Neural crest cell (in vitro differentiated cells): ENCODE measurements at places on chromosomes 13 and 19. TPM values are rescaled to one million over a fixed set of nuclear protein-coding genes. Genes with fewer than 3 reads are reported as not detected.
A peak's percentile ranks its signal among the peaks of the same experiment; 100 is the strongest.

GRCh38 chr13:95865080-95865615 lies 188.1 kb downstream of the UGGT2 start:
- no peaks in the 10 kb centered on the region for H3K4me1 ChIP-seq
- H3K4me3 ChIP-seq: no peak overlapping the region
- H3K27ac ChIP-seq: no peak overlapping the region
- peaks cover 27% of the 10 kb centered on the region for H3K36me3 ChIP-seq
- no peak for DNase-seq

DNA sequence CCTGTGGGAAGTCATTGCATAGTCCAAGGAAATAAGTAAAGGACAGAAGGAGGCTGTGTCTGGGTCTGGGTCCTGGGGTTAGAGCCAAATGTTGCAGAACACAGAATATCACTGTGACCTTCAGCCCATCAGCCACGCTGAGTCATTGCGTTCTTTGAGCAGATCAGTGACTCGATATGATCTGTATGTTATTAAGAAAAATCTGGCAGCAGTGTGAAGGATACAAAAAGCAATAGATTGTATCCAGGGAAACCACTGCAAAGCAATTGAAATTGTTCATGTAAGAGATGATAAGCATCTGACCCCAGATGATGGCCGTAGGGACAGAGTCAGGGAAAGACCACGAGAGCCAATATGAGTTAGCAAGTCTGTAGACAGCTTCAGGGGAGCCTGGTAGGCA lies 1575.1 kb upstream of the SLC10A2 start:
- H3K36me3 ChIP-seq: no peaks in the 10 kb centered on the region
- DNase-seq: no peak
- H3K4me3 ChIP-seq: no peak overlapping the region
- H3K27me3 ChIP-seq: no peaks in the 10 kb centered on the region
- no peak overlapping the region for H3K27ac ChIP-seq

GRCh38 chr19:46886546-46887239 lies 25.9 kb downstream of the ARHGAP35 start:
- DNase-seq: no peak
- H3K4me3 ChIP-seq: no peak overlapping the region
- H3K27ac ChIP-seq: no peak overlapping the region
- H3K4me1 ChIP-seq: peaks cover 29% of the 10 kb centered on the region
- H3K27me3 ChIP-seq: no peaks in the 10 kb centered on the region
- H3K36me3 ChIP-seq: no peaks in the 10 kb centered on the region

DNA sequence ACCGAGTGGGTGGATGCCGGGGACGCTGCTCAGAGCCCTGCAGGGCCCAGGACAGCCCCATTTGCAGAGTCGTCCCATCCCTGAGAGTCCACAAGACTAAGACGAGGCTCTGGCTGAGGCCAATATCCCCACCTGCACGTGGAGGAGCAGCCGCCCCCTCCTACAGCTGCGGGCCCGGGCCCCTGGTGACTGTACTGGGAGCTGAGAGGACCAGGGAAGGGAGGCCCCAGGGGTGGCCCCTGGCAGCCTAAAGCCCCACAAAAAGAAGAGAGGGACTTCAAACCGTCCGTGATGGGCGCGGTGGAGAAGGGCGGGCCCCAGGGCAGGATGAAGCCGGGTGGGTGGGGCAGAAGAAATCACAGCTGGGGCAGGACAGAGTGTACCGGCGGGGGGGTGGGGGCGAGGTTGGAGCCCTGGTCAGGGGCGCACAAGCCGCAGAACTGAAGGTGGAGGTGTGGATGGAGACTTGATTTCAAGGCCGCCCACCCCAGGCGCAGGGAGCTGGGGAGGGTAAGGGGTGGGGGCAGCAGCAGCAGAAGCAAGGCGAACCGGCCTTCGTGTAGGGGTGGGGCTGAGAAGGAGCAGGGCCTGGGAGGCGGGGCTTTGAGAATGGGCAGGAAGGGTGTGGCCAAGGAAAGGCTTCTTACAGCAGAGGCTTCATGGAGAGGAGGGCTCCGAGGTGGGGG lies 12.9 kb downstream of the CFD start:
- H3K4me1 ChIP-seq: peaks cover 3% of the 10 kb centered on the region
- H3K36me3 ChIP-seq: peaks cover 5% of the 10 kb centered on the region
- H3K4me3 ChIP-seq: peak overlapping the region; percentile 67
- H3K27me3 ChIP-seq: peaks cover 9% of the 10 kb centered on the region

DNA sequence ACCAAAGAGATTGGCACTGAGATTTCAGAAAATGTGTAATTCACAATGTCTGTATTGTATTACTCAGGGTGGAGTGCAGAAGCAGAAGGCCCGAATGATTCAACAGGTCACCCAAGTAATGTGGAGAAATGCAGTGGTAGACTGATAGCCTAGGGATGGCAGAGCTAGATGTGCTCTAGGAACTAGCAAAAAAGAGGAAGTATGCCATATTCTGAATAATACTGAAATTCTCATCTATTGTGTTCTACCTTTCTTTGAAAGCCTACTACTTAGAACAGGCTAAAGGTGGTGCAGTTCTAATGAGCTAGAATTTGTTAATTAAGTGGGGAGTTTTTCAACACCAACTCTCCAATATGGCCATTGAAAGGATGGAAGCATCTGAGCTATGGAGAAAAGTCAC lies 1449.8 kb upstream of the MIR17HG start:
- no peak for DNase-seq
- H3K27me3 ChIP-seq: no peaks in the 10 kb centered on the region
- no peak overlapping the region for H3K4me3 ChIP-seq

DNA sequence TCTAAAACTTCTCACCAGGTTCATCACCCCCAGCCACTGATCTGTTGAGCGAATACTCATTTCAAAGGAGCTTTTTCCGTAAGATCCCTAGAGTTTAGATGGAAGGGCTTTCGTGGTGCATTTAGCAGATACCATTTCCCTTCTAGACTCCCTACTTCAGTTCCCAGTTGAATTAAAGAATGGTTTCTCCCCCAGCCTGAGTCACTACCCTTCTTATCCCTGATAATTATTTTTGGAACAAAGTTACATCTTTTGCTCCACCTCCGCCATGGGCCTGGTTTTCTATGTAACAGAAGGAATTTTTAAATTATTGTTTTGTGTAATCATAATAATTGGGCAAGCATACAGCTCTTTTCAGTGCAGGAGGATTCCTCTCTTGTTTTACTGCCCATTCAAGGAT lies 22.0 kb downstream of the USPL1 start:
- H3K4me3 ChIP-seq: no peak overlapping the region
- no peak overlapping the region for H3K27ac ChIP-seq
- DNase-seq: no peak
- H3K4me1 ChIP-seq: no peaks in the 10 kb centered on the region
- no peaks in the 10 kb centered on the region for H3K27me3 ChIP-seq

GRCh38 chr13:100297413-100297812 lies 208.5 kb downstream of the PCCA start:
- peaks cover 4% of the 10 kb centered on the region for H3K4me1 ChIP-seq
- no peak for DNase-seq
- H3K27me3 ChIP-seq: no peaks in the 10 kb centered on the region
- no peaks in the 10 kb centered on the region for H3K36me3 ChIP-seq
- H3K4me3 ChIP-seq: no peak overlapping the region

DNA sequence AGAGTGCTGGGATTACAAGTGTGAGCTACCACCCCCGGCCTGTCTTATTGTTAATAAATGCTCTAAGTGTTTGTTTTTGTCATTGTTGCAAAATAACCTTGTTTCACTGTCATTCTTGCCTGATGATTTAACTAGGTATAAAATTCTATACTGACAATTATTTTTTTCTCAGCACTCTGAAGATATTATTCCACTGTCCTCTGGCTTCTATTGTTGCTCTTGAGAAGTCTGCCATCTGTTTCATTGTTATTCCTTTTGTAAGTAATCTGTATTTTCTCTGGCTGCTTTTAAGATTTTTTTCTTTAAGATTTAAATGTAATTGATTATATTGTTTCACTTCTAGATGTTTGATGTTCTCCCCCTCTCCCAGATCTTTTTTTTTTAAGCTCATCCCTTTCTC lies 17.6 kb downstream of the ZNF420 start:
- H3K36me3 ChIP-seq: peaks cover 84% of the 10 kb centered on the region
- no peak for DNase-seq
- no peak overlapping the region for H3K4me3 ChIP-seq

GRCh38 chr13:113602291-113602988 lies 17.9 kb downstream of the TFDP1 start:
- no peaks in the 10 kb centered on the region for H3K27me3 ChIP-seq
- no peak overlapping the region for H3K4me3 ChIP-seq
- no peak for DNase-seq
- H3K36me3 ChIP-seq: peaks cover 36% of the 10 kb centered on the region

GRCh38 chr19:10044390-10044789 lies 31.1 kb downstream of the RDH8 start:
- H3K4me1 ChIP-seq: no peaks in the 10 kb centered on the region
- no peak overlapping the region for H3K4me3 ChIP-seq
- DNase-seq: no peak

- H3K36me3 ChIP-seq: no peaks in the 10 kb centered on the region
- no peaks in the 10 kb centered on the region for H3K27me3 ChIP-seq
- no peak for DNase-seq
- no peaks in the 10 kb centered on the region for H3K4me1 ChIP-seq
- no peak overlapping the region for H3K27ac ChIP-seq
Observed at GRCh38 chr13:37889102-37889501, 19.5 kb upstream of the TRPC4 start.

DNA sequence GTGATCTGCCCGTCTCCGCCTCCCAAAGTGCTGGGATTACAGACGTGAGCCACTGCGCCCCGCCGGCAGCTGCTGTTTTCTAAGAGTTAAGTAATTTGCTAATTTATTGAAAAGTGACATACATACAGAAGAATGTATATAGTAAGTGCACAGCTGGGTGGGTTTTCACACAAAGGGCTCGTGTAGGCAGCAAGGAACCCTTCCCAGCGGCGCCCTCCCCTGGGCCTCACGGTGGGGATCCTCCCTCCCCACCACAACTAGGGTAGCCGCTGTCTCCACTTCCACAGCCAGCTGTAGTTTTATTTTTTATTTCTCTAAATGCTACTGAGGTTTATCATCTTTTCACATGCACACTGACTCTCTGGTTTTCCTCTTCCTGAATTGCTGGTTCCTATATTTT lies 64.9 kb downstream of the CRYL1 start:
- no peaks in the 10 kb centered on the region for H3K36me3 ChIP-seq
- no peak for DNase-seq
- H3K4me1 ChIP-seq: no peaks in the 10 kb centered on the region
- no peak overlapping the region for H3K27ac ChIP-seq

- no peak for DNase-seq
- peaks cover 6% of the 10 kb centered on the region for H3K36me3 ChIP-seq
- no peak overlapping the region for H3K4me3 ChIP-seq
- peaks cover 4% of the 10 kb centered on the region for H3K4me1 ChIP-seq
- H3K27me3 ChIP-seq: no peaks in the 10 kb centered on the region
Observed at GRCh38 chr13:41356786-41357185, 45.7 kb downstream of the NAA16 start.

- H3K27me3 ChIP-seq: no peaks in the 10 kb centered on the region
- H3K27ac ChIP-seq: no peak overlapping the region
Observed at GRCh38 chr13:48167866-48168265, 65.1 kb upstream of the ITM2B start.

DNA sequence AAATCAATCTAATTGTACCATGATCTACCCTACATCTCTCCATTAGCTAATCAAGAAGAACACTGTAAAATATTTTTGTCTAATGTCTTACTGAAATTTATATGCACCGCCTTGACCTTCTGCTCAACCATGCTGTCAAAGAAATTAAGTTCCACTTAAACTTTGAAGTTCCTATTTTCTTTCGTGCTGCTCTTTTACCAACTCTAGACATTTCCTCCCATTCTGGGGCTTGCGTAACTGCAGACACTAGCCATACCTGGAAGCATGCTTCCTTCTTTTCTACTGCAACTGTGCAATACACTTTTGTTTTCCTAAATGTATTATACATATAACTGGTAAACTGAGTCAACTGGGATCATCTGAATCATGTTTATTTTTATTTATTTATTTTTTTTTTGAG lies 8.5 kb upstream of the UBE2L5 start:
- H3K4me3 ChIP-seq: no peak overlapping the region
- peaks cover 4% of the 10 kb centered on the region for H3K27me3 ChIP-seq
- DNase-seq: no peak
- no peaks in the 10 kb centered on the region for H3K36me3 ChIP-seq
- peaks cover 6% of the 10 kb centered on the region for H3K4me1 ChIP-seq

- H3K27ac ChIP-seq: peak overlapping the region; percentile 84
- no peaks in the 10 kb centered on the region for H3K27me3 ChIP-seq
- peak overlapping the region; percentile 93 for H3K4me3 ChIP-seq
- peaks cover 28% of the 10 kb centered on the region for H3K4me1 ChIP-seq
- H3K36me3 ChIP-seq: peaks cover 7% of the 10 kb centered on the region
- DNase-seq: peak; percentile 88
Observed at GRCh38 chr19:45693106-45693788, 781 bp downstream of the QPCTL start.

DNA sequence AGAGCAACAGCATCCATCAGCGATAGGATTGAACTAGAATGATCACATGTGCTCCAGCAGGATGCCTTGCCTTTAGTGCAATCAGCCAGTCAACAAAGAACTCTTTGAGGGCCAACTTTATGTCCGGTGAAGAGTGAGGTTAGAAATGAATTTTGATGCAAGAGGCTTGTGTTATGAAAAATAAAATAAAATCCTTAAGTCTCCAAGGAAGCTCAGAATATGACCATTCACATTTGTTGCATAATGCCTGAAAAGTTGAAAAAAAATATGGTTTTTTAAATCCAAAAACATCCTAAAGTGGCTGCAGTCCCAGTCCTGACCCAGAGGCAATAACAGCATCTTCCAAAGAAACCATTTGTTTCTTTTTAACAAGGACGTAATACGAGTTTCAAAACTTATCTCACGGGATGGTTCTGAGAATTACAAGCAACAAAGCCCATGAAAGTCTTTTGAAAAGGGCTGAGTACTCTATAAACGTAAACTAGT lies 61.3 kb downstream of the DCLK1 start:
- H3K4me1 ChIP-seq: peaks cover 11% of the 10 kb centered on the region
- peak overlapping the region; percentile 2 for H3K27ac ChIP-seq
- peaks cover 4% of the 10 kb centered on the region for H3K36me3 ChIP-seq

DNA sequence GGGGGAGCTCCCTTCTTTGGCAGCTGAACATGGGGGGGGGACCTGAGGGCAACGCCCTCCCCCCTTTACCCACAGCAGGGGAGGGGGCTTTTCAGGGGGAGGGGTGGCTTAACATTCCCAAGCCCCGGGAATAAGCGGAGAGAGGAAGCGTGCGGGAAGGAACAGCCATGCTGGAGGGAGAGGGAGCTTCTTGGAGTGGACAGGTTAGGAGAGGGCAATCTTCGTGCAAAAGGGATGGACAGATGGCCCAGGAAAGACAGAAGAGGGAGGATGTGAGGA lies 10.8 kb downstream of the C19orf81 start:
- no peak overlapping the region for H3K27ac ChIP-seq
- no peaks in the 10 kb centered on the region for H3K36me3 ChIP-seq
- peaks cover 37% of the 10 kb centered on the region for H3K4me1 ChIP-seq
- peaks cover 60% of the 10 kb centered on the region for H3K27me3 ChIP-seq
- peak overlapping the region; percentile 38 for H3K4me3 ChIP-seq

- H3K4me1 ChIP-seq: no peaks in the 10 kb centered on the region
- no peak overlapping the region for H3K27ac ChIP-seq
- no peak overlapping the region for H3K4me3 ChIP-seq
- DNase-seq: peak; percentile 85
- H3K27me3 ChIP-seq: peaks cover 33% of the 10 kb centered on the region
Observed at GRCh38 chr13:36420437-36420891, 11.8 kb upstream of the CCNA1 start.

Gene LGALS7
- total RNA-seq: not detected in 2 replicates

Gene MYO9B
- total RNA-seq: 113 and 119 TPM in 2 replicates

Gene OR7A5
- not detected in 2 replicates for total RNA-seq

Gene JSRP1
- 0.40 and 0.71 TPM in 2 replicates for total RNA-seq

Gene AKT2
- total RNA-seq: 147 and 150 TPM in 2 replicates

Gene CRLF1
- 0.68 and 1.5 TPM in 2 replicates for total RNA-seq

Gene ZNF525
- total RNA-seq: 6.9 and 8.4 TPM in 2 replicates

Gene MEIOSIN
- total RNA-seq: not detected in 2 replicates

Gene CEACAM7
- not detected in 2 replicates for total RNA-seq

Gene PINLYP
- 9.5 and 11.7 TPM in 2 replicates for total RNA-seq

Gene NAPA
- 67.2 and 69.2 TPM in 2 replicates for total RNA-seq
